Posterior vena cava (tissue), 2 donors: ENCODE measurements at places on chromosomes 2 and 18. TPM values are rescaled to one million over a fixed set of nuclear protein-coding genes. Genes with fewer than 3 reads are reported as not detected.

Gene TMEM169
- 0.51 TPM for total RNA-seq

Gene BOLL
- not detected for total RNA-seq

Gene PLCD4
- total RNA-seq: 1.9 TPM

Gene PTPRN
- not detected for total RNA-seq

Gene NR4A2
- 15.5 TPM for total RNA-seq

Gene DYTN
- total RNA-seq: not detected

Gene RBKS
- total RNA-seq: 1.5 TPM

Gene POTEE
- total RNA-seq: 0.38 TPM

Gene COL6A3
- 835 TPM for total RNA-seq

Gene LCT
- total RNA-seq: not detected

Gene NEU4
- 0.38 TPM for total RNA-seq

Gene OSBPL6
- 2.5 TPM for total RNA-seq

Gene TP53I3
- 9.8 TPM for total RNA-seq

- no peak for DNase-seq
Measured at GRCh38 chr2:174666845-174667244, 69.2 kb upstream of the WIPF1 start.

DNA sequence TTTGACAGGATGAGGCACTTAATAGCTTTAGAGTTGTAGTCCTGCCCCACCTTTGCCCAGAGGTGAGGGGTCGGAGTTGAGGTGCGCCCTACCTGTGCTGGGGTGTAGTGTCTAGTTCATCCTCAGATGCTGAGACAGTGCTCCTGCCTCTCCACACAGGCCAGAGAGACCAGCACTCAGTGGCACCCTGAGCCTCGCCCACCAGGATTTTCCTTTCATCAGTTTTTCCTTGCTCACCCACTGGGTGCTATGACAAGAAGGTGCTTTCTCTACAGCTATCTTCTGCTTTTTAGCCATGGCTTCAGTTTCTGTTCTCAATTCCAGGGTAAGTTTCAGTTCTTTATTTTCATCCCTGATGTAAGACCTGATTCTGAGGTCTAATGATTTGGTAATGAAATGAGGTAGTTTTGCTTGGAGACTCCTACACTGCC lies 16.8 kb upstream of the TMEM131 start:
- DNase-seq: no peak

- DNase-seq: no peak
Measured at GRCh38 chr2:97693476-97693875, 19.9 kb upstream of the ZAP70 start.

DNA sequence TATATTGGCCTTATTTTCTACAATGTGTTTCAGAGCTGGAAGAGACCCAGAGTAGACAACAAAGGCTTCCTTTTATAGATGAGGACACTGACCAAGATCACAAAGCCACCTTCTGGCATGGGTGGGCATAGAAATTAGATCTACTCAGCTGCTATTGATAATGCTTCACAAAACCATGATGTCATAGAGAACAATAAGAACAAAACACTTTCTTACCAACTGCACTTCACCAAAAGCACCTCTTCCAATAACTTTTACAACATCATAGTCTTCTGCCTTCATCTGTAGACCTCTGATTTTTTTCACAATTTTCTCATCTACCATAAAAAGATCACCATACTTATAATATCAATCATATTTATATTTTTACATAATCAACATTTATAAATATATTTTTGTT lies 58.1 kb downstream of the ROCK2 start:
- DNase-seq: no peak

DNA sequence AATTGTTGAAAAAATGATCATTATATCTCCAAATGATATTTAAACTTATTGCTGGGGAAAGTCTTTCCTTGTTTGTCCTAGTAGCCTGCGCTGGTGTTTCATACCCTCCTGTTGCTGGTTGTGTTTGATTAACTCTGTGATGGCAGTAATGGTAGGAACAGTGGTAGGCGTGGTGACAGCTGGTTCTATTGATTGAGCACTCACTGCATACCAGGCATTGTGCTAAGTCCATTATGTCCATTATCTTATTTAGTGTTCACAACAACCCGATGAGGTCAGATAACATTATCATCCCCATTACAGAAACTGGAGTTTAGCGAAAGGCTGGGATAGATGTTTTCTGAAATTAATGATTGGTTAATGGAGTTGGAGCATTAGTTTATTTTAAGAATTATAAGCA lies 77.8 kb upstream of the STON1 start:
- no peak for DNase-seq

- DNase-seq: no peak
Measured at GRCh38 chr2:23425885-23426262, 40.9 kb downstream of the KLHL29 start.

DNA sequence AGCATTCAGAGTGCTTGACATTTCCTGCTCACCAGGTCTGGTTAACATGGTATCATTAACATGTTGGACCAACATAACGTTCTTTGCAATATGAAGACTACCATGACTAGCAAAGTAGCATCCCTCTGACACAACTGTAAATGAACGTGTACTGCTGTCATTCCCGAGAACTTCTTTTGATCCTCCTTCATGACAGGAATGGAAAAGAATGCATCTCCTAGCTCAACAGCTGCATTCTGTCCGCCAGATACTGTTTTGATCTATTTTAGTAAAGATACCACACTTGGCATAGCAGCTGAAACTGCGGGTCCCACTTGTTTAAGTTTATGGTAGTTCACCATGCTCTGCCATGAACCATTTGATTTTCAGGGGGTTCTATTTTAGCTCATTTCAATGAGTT lies 144.2 kb upstream of the PARD3B start:
- DNase-seq: no peak

GRCh38 chr2:237556773-237557632 lies 9.4 kb upstream of the PRLH start:
- DNase-seq: no peak

DNA sequence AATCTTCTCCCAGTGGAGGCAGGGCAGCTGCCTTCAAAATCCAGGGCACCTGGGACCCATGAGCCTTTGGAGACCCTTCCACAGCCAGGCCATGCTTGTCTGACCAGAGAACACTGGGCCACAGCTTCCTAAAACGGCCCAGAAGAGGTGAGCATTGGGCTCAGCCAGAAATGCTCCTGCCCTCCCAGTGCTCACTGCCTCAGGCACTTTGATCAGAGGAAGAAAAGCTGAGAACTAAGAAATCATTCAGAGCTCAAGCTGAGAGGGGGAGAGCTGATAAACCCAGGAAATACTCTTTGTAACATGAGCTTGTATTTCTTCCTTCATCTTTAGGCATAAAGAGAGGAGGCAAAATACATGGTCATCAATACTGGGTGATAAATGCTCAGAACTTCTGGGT lies 365.5 kb upstream of the KLHL29 start:
- DNase-seq: no peak

DNA sequence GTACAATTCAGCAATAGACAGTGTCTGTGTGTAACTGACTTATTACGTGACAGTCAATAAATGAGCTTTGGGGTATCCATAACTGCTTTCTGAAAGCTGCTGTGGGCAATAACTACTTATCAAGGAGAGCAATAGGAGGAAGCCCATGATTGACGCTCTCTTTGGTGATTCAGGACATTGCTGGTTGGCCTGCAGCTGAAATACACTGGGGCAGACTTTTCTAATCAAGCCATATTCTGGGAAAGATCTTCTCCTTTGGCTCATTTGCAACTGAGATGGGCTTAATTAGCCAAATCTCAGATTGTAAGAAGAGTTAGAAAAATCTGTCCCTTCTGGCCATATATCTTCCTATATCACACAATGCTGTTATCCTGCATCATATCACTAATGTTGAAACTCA lies 24.0 kb upstream of the CCBE1 start:
- no peak for DNase-seq

GRCh38 chr2:221518935-221519625 lies 53.0 kb downstream of the EPHA4 start:
- no peak for DNase-seq

- no peak for DNase-seq
Measured at GRCh38 chr2:160630801-160631590, 137.4 kb upstream of the RBMS1 start.

DNA sequence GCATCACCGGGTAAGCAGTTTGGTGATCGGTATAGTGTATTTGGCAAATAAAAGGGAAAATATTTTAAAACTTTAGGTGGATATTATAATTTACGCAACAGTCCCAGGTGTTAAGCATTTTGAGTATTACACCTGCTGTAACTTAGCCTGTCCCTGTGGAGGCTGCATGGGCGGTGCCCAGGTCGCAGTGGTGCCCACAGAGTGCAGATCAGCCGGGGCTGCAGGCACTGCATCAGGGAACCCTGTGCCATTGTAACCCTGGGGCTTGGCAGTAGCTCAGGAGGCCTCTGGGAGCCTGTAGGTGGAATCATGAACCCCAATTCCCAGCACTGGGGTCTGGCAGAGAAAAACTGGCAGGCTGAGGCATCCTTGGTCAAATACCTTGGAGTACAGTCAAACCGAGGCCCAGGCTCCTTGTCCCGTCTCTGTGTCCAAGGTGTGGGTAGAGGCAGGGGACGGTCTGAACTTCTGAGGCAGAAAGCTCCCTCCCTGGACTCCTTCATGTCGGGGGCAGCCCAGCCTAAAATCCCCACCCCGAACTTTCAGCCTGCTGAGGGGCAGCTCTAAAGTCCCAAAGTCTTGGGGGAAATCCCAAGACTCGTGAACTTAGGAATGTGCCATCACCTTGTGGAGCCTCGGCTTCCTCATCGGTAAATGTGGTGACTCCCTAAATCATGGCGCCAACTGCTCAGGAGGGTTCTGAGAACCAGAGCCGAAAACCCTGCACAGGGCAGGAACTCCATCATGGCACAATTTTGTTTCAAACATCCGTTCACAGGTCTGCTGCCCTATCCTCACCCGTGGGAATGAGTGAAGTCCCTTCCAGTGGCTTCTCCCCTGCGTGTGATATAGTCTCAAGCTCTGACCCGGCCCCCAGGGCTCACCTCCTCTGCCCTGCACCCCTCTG lies 85.7 kb downstream of the INHBB start:
- no peak for DNase-seq

DNA sequence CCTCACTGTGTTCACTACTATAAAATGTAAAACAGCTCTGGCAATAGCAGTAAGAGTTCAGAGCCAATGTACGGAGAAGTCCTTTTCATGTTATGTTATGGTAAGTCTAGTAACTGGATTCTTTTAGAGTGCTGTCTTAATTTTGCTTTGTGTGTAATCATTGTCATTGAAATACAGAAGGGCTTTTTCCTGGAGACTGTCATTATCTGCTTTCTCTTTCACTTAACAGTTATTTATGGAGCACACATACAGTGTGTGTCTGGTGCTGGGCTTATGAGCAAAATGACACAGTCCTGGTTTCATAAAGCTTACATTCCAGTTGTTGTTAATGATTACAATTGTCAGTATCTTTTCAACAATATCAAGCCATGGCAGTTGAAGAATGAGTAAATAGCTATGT lies 95.5 kb downstream of the CCDC102B start:
- DNase-seq: no peak

GRCh38 chr2:8202132-8202531 lies 479.7 kb upstream of the ID2 start:
- DNase-seq: no peak

DNA sequence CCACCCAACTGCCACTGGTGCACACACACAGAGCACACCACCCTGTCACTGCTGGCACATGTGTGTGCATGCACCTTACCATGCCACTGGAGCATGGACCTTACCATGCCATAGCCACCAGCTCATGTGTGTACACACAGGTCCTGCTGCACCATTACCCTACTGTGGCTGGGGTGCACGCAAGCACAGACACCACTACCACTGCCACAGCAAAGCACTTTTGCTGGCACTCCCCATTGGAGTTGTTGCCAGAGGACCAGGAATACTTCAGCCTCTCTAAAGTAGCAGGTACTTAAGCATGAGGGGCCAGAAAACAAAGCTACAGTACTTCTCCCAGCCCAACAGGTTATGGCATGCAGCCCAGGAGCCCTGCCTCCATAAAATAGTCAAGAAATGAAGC lies 404.8 kb downstream of the MBD2 start:
- no peak for DNase-seq

DNA sequence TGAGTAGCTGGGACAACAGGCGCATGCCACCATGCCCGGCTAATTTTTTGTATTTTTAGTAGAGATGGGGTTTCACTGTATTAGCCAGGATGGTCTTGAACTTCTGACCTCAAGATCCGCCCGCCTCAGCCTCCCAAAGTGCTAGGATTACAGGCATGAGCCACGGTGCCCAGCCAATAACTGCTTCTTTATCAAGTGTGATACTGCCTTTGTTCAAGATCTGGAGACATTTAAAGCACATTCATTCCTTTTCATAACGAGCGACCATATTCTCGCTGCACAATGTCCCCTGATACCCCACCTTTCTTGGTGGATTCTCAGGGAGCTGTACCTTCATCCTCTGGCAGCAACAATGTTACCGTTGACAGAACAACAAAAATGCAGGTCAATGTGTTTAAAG lies 75.4 kb downstream of the PIEZO2 start:
- no peak for DNase-seq

GRCh38 chr18:69763002-69763401 lies 184.7 kb downstream of the CD226 start:
- no peak for DNase-seq
